ENCODE measurements at places on chromosomes 1 and 21.

DNA sequence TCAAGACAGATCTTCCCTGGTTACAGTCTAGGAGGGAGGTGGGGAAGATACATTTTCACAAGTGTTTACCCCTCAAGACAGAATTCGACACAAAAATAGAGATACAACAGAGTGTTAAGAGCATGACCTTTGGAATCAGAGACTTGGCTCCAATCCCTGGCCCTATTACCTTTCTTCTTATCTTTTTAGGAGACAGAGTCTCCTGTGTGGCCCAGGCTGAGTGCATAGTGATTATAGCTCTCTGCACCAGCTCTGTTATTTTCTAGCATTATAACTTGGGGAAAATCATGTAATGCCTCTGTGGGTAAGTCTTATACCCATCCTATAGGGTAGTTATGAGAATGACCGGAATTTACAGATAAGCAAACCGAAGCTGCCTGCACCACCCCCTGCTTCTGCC lies 9.8 kb downstream of the NIPAL3 start:
- no peak for DNase-seq

DNA sequence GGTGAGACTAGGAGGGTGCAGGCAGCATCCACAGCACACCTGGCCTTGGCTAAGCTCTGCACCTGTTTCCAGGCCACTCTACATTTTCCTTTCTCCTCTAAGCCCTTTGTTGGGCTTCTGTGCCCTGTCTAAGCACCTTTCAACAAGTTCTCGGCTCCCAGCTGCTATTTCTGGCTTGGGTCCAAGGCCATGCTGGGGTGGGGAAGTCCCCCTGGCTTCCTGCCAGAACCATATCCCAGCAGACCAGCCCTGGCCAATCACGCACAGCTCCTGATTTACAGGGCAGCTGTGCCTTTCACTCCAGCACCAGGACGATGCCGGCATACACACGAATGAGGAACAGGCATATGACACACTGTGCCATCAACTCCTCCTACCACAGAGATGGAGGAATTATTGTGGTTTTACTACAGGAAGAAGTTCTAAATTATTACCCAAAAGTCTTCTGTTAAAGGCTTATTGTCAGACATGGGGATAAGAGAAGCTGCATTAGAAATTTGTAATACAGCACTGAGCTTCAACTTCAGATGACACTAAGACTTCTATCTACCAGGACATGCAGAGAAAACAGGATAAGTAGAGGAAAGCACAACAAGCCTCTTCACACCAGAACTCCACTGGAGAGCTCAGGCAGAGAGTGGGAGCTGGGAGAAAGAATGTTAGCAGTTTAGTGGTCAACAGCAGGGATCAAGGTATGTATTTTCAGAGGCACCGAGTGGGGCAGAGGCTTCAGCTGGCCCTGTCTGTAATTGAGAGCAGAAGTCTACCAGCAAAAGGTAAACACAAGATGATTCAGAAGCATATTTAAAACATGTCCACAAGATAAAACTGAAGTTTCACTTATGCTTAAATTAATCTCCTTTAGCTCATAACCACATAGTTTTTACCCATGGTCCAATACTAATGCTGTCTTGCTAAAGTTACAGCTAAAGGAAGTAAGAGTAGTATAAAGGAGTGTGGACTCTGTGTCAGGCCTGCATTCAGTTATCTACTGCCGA lies 37.4 kb downstream of the TRIT1 start:
- DNase-seq = peak; percentile 67

- peak; percentile 67 for DNase-seq
Measured at GRCh38 chr1:68111519-68112436, 61.4 kb upstream of the DIRAS3 start.

DNA sequence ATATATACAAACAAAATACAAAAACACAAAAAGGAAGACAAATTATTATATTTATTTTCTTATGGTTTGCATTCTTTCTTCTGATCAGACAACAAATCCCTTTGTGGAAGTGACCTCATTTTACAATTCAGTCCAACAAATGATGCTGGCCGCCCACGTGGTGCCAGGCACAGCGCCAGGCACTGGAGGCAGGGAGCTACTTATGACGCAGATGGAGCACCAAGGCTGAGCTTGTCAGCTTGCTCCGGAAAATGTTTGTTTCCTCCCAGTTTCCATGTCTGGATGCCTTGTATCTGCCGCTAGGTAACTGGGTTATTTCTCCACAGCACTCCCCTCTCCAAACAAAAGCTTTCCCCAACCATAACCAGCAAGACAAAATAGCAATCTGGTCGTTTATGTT lies 30.7 kb upstream of the CD34 start:
- DNase-seq = no peak

GRCh38 chr21:38788275-38788905 lies 17.3 kb upstream of the ETS2 start:
- DNase-seq = no peak

DNA sequence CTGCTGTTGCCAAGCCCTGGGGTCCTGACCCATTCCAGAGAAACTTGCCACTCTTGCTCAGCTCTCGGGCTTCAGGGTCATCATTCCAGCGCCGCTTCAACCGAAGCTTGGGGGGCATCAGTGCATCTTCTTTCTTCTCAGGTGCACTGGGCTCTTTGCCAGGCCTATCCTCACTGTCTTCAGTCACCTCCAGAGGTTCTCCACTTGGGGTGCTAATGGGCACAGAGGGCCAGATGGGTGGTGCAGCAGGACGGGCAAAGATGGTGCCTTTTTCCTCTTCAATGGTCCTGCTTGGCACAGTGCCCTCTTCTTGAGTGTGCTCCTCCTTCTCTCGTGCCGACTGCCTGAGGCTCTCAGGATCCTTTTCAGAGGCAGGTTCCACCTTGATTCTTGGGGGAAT lies 13.3 kb downstream of the ETV3 start:
- no peak for DNase-seq

DNA sequence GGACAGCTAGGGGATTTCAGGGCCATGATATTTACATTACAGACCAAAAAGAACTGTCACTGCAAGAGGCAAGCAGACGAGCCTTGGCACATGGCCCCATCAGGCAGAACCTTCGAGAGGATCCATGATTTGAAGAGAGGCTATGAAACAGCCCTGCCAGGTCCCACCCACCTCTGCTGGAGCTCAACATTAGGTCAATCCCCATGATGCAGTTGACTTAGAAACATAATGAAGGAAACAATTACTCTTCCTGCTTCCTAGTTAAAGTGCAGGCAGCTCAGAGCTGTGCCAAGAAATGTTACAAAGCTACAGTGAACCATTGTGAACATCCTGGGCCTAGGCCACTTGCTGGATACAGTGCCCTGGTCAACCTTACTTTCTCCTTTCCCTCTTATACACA lies 41.7 kb upstream of the PTCH2 start:
- DNase-seq = no peak

DNA sequence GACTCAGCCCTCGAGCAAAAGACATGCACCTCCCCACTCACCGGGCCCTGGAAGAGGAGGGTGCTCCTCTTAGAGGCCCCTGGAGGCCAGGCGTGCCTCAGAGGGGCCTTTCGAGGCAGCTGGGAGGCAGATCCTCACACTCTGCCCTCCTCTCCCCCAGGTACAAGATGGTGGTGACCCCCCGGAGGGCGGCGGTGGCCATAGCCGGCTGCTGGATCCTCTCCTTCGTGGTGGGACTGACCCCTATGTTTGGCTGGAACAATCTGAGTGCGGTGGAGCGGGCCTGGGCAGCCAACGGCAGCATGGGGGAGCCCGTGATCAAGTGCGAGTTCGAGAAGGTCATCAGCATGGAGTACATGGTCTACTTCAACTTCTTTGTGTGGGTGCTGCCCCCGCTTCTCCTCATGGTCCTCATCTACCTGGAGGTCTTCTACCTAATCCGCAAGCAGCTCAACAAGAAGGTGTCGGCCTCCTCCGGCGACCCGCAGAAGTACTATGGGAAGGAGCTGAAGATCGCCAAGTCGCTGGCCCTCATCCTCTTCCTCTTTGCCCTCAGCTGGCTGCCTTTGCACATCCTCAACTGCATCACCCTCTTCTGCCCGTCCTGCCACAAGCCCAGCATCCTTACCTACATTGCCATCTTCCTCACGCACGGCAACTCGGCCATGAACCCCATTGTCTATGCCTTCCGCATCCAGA lies 10.4 kb downstream of the MYBPH start:
- DNase-seq = no peak

DNA sequence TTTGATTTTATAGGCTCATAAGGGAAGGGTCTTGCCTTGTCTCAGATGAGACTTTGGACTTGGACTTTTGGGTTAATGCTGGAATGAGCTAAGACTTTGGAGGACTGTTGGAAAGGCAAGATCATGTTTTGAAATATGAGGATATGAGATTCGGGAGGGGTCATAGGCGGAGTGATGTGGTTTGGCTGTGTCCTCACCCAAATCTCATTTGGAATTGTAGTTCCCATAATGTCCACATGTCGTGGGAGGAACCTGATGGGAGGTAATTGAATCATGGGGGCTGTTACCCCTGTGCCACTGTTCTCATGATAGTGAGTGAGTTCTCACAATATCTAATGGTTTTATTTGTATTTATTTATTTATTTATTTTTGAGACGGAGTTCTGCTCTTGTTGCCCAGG lies 6.9 kb upstream of the CSDE1 start:
- no peak for DNase-seq

- peak; percentile 57 for DNase-seq
Measured at GRCh38 chr1:10057343-10057742, 24.6 kb downstream of the UBE4B start.

GRCh38 chr1:44604157-44604955 lies 69.9 kb downstream of the TMEM53 start:
- DNase-seq = no peak

GRCh38 chr1:211285196-211285595 lies 26.0 kb downstream of the RCOR3 start:
- DNase-seq = no peak

DNA sequence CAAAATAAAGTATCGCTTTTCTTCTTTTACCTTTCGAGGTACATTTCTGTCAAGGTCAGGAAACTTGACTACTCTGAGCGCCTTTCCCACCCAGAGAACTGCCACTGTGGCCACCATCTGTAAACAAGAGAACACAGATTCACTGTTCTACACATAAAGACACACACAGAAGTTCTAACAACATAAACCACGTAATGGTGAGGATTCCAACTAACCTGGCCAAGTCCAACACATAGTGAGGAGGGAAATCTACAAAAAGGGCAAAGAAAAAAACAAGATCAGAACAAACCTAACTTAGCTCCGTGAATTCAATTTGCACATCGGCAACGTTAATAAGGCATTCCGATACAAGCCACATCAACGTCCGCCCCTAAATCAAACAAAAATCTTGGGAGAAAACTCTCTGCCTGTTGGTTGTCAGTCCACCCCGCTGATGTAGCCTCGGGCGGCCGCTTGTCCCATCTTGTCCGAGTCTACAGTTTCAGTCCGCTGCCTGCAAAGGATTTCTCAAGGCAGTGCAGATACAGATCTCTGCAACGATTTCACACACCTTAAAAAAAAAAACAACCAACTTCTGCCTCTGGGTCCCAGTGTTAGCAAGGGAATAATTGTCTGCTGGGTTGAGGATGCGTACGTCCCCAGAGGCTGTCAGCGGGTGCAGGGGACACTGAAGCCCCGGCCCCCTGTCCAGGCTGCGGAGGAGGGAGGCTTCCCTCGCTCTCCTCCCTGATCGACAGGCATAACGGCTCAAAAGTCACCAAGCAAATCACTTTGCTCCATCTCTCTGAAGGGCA lies 1.0 kb downstream of the SLC35D1 start:
- peak; percentile 55 for DNase-seq

DNA sequence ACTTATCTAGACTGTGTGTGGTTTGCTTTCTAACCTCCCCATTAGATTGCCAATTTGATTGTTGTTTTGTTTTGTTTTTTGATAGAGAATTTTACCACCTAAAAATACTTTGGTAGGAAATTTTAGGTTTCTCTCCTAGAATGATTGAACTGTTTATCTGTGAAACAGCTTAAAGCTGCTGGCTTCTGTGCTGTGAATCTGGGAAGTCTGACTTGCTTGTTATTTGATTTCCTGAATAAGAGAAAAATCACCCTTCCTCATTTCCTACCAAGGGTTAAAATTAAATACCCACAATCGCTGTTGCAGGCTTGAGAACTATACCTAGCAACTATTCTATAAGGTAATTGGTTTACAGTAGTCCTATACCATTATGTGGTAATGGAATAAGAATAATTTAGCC lies 198.9 kb upstream of the CACYBP start:
- no peak for DNase-seq

DNA sequence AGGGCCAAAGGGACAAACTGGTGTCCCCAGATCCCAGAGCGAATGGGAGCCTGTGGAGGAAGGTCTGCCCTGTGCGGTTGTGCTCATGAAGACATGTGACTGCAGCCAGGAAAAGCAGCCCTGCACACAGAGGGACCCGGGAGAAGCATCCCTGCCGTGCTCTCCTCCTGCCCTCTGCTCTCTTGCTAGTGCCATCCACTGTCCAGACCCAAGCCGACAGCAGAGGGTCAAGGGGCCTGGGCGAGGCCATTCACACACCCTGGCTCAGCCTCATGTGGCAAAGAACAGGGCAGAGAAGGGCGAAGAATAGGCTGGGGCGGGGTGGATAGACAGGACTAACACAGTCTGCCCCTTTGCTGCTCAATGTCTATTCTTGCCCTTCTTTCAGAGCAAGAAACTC lies 17.4 kb downstream of the DMRTB1 start:
- no peak for DNase-seq

- no peak for DNase-seq
Measured at GRCh38 chr1:202856014-202856413, 32.9 kb downstream of the RABIF start.

DNA sequence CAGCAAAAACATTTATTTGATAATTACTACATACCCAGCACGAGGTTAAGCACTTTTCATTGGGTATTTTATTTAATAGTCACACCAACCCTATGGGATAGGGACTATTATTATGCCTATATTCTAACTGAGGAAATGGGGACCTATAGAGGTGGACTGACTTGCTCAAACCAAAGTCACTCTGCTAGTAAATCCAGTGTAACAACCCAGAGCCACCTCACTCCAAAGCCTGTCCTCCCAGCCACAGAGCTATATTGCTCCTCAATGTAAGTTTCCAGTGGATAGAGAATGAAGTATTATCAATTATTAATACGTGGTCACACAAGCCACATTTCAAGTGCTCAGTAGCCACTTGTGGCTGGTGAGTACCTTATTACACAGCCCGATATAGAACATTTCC lies 97.5 kb downstream of the RGS2 start:
- no peak for DNase-seq

DNA sequence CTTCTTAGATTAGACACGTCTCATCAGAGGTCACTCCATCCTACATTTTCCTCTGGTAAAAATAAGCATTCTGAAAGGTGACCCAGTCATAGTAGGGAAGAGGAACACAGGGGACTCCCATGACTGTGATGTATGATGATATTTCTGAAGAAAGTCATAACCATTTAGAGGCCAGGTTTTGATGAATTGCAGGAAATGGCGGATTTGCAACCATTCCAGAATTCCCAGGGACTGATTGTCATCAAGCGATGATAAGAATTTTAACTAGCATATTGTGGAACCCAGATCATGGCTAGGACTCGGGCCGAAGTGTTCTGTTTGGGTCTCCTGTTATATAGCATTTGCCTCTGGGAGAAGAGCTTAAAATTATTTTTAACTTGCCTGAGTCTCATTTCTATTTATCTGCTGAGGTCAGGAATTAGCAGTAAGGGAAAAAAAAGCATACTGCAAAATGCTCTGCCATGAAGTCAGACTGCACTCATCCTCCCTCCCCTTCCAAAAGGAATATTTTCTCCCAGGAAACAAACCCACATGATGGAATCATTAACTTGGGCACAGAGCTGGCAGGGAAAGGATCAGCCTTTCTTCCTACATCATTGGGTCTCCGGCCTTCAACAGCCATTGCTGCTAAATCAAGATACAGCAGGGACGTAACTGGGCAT lies 286.7 kb downstream of the HLX start:
- no peak for DNase-seq

All from foreskin melanocyte (primary cell).